ENCODE measurements at places on chromosomes 1 and 21. TPM values are rescaled to one million over a fixed set of nuclear protein-coding genes. Genes with fewer than 3 reads are reported as not detected.

The SSBP3 gene
- total RNA-seq, result 125 TPM

The LAMC2 gene
- total RNA-seq, result 2.8 TPM

The MIXL1 gene
- not detected for total RNA-seq

The SPATA46 gene
- not detected for total RNA-seq

The PRKAB2 gene
- 10.9 TPM for total RNA-seq

The BSDC1 gene
- 25.9 TPM for total RNA-seq

The FHAD1 gene
- total RNA-seq, result 1.1 TPM

The ANKRD35 gene
- 6.8 TPM for total RNA-seq

GRCh38 chr1:30325999-30326398 is 397.4 kb downstream of the MATN1 start:
- H3K27ac ChIP-seq, result no peak overlapping the region
- no peaks in the 10 kb centered on the region for H3K4me1 ChIP-seq
- H3K4me3 ChIP-seq, result no peak overlapping the region
- no peaks in the 10 kb centered on the region for H3K27me3 ChIP-seq

- no peaks in the 10 kb centered on the region for H3K4me1 ChIP-seq
- H3K4me3 ChIP-seq, result no peak overlapping the region
- H3K36me3 ChIP-seq, result no peaks in the 10 kb centered on the region
- no peak overlapping the region for H3K27ac ChIP-seq
- no peaks in the 10 kb centered on the region for H3K27me3 ChIP-seq
Measured at GRCh38 chr1:34057347-34058130, 107.5 kb downstream of the CSMD2 start.

GRCh38 chr1:172682812-172683211 is 23.9 kb downstream of the FASLG start:
- DNase-seq, result no peak
- H3K4me3 ChIP-seq, result no peak overlapping the region
- no peaks in the 10 kb centered on the region for H3K36me3 ChIP-seq
- no peaks in the 10 kb centered on the region for H3K4me1 ChIP-seq
- H3K27me3 ChIP-seq, result no peaks in the 10 kb centered on the region

GRCh38 chr1:111846842-111847241 is 91.1 kb downstream of the DDX20 start:
- no peaks in the 10 kb centered on the region for H3K36me3 ChIP-seq
- H3K4me3 ChIP-seq, result no peak overlapping the region
- no peak overlapping the region for H3K27ac ChIP-seq
- DNase-seq, result no peak

- no peak overlapping the region for H3K4me3 ChIP-seq
- H3K4me1 ChIP-seq, result no peaks in the 10 kb centered on the region
- peak; percentile 44 for DNase-seq
Measured at GRCh38 chr1:13808729-13809131, 108.7 kb downstream of the PRDM2 start.

DNA sequence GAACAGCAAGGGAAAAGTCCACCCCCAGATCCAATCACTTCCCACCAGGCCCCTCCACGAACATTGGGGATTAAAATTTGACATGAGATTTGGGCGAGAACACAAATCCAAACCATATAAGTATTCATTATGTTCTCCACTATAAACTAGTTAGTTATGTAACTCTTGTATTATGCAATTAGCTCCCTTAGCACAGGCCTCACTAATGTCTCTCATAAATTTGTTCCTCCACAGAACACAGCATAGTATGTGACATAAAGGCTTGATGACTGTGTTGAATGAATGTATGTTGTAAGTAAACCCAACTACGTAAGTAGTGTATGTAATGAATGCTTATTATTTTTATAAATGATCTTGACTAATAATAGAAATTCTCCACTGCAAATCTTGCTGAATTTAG is 223.3 kb upstream of the ZRANB2 start:
- no peaks in the 10 kb centered on the region for H3K4me1 ChIP-seq
- DNase-seq, result no peak
- H3K27ac ChIP-seq, result no peak overlapping the region

DNA sequence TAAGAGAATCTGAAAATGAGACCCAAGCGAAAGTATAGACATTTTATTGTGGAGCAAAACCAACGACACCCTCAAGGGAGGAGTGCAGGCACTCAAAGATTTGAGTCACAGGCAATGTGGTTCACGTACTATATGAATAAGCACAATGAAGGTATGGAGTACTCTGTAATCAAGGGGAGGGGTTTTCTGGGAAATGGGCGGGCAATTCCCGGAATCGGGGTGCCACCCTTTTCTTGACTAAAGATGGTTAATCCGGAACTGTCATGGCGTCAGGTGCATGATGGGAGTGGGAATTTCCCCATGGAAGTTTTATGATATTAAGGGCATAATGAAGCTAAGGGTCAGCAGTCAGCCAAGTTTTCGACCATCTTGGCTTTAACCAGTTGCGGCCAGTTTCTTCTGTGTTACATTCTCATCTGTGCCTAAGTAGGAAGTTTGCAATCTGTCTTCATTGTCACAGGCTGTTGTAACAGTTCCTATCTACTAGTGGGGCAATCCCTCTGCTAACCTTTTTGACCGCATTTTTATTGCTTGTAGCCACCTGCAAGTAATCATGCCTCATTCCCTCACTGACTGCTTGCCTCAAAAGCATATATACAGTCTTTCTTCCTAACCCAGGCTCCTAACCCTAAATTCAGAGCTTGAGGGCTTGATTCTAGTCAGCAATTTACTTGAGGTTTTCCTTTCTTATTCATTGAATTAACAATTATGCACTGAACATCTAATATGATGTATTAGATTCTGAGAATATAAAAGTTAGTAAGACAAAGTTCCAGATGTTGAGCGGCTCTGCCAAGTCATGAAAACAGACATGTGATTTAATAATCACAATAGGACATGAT is 775 bp upstream of the AIM2 start:
- no peaks in the 10 kb centered on the region for H3K27me3 ChIP-seq
- no peak overlapping the region for H3K27ac ChIP-seq
- DNase-seq, result no peak
- H3K4me1 ChIP-seq, result no peaks in the 10 kb centered on the region
- no peak overlapping the region for H3K4me3 ChIP-seq

GRCh38 chr21:37368541-37369279 is 2.1 kb downstream of the DYRK1A start:
- H3K4me1 ChIP-seq, result no peaks in the 10 kb centered on the region
- no peak for DNase-seq
- H3K27ac ChIP-seq, result peak overlapping the region; percentile 100

DNA sequence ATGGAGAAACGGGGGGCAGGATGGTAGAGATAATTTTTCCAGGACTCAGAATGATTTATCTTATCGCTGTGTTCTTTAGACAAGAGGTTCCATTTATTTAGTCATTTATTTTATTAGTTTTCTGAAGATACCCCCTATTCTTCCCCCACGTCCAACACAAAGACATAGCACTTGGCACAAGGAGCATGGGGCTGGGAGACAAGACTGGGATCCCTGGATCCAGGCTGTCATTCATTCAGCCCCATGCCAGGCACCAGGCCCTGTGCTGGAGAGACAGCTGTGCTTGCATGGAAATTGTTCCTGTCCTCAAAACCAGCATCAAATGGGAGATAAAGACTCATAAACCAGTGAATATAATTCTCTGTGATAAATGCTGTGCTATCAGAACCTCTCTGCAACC is 27.1 kb upstream of the PLXNA2 start:
- H3K36me3 ChIP-seq, result no peaks in the 10 kb centered on the region
- H3K4me1 ChIP-seq, result no peaks in the 10 kb centered on the region
- no peak overlapping the region for H3K27ac ChIP-seq
- H3K27me3 ChIP-seq, result no peaks in the 10 kb centered on the region

DNA sequence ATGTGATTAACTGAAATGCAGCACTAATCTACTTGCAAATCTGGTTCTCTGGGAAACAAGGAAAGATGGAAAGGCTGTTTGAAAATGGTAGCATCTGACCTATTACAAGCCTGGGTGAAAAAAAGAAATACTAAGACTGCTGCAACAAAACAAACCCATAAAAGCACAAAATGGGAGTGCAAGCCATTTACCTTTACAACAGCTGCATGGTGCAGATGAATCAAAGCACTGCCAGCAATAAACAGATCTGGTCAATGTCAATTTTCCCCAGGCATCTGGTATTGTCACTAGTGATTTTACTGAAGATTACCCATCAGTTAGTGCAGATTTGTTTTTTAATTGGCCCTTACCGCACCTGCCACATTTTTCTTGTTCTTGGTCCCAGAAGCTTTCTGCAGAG is 1341.7 kb downstream of the PLA2G4A start:
- H3K36me3 ChIP-seq, result no peaks in the 10 kb centered on the region
- no peak overlapping the region for H3K4me3 ChIP-seq
- DNase-seq, result no peak
- H3K4me1 ChIP-seq, result no peaks in the 10 kb centered on the region

DNA sequence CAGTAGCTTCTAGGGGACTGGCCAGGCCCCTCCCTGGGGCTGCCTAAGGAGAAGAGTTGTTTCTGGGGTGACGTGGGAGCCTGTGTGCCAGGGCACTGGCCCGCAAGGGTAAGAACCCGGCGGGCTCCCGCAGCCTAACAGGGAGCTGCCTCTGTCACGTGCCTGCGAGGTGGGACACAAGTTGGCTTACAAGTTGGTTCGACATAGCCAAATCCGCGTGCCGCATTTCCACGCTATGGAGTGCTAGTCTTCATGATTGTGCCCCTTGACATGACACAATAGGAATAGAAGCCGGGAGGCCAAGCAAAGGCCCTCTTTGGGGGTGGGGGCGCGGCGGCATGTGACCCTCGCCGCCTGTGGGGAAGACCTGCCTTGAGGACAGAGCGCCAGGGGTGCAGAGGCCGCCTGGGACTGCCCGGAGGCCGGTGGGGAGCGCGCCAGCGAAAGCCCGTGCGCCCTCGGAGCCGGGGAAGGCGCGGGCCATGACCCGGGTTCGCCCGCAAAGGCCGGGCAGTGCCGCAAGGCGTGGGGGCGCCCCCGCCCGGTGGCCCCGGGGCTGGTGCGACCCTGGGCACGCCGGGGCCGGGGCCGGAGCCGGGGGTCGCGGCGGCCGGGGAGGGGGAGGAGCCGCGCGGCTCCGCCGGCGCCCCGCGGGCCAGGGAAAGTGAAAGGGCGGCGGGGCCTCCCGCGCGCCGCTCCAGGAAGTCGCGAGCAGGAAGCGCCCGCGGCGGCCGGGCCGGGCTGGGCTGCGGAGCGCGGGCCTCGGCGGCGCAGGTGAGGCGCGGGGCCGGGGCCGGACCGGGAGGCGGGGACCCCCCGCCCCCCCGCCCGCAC is at the start of gene SLC37A1:
Gene SLC37A1 (plus strand): TSS at position 702 of the 834 bp plus-strand sequence. CDS start 4,603 bp downstream, outside the sequence.
- no peaks in the 10 kb centered on the region for H3K4me1 ChIP-seq
- no peaks in the 10 kb centered on the region for H3K36me3 ChIP-seq
- no peaks in the 10 kb centered on the region for H3K27me3 ChIP-seq
- no peak for DNase-seq

- no peaks in the 10 kb centered on the region for H3K36me3 ChIP-seq
- H3K27me3 ChIP-seq, result no peaks in the 10 kb centered on the region
- DNase-seq, result no peak
- peak overlapping the region; percentile 75 for H3K27ac ChIP-seq
- H3K4me1 ChIP-seq, result no peaks in the 10 kb centered on the region
- no peak overlapping the region for H3K4me3 ChIP-seq
Measured at GRCh38 chr1:88463401-88463985, 220.6 kb upstream of the PKN2 start.

- no peaks in the 10 kb centered on the region for H3K27me3 ChIP-seq
- no peak overlapping the region for H3K27ac ChIP-seq
- no peaks in the 10 kb centered on the region for H3K4me1 ChIP-seq
- H3K36me3 ChIP-seq, result no peaks in the 10 kb centered on the region
Measured at GRCh38 chr1:5709461-5709975, 282.7 kb downstream of the NPHP4 start.

DNA sequence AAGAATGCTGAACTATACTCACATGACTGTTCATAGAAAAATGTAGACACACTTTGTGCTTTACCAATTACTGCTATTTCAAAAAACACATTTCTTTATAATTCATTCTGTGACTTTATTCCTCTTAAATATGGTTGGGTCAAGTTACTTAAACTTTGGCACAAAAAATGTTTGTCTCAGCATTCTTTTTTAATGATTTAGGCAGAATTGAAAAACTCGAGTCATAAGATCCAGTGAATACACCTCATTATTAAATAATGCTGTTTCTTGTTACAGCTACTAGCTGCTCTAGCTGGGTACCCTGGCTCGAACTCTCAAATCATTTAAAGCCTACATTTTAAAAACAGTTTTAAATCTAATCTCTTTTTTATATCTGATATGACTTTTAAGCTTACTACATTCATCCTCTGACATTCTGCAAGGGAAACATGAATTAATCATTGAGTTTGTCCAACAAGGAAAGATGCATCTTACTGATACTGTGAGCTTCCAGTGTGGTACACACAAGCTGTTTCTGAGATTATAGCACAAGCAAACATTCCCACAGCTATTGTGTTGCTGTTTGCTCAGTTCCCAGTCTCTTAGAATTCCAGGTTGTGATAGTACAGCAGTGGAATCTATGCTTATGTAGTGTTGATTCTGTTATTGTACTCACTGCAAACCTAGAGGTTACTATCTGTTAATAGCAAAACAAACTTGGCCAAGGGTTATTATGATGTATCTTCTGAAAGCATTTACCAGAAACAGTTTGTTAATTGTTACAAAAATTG is 746.5 kb downstream of the USP25 start:
- H3K4me1 ChIP-seq, result peaks cover 4% of the 10 kb centered on the region
- H3K36me3 ChIP-seq, result no peaks in the 10 kb centered on the region
- DNase-seq, result no peak

DNA sequence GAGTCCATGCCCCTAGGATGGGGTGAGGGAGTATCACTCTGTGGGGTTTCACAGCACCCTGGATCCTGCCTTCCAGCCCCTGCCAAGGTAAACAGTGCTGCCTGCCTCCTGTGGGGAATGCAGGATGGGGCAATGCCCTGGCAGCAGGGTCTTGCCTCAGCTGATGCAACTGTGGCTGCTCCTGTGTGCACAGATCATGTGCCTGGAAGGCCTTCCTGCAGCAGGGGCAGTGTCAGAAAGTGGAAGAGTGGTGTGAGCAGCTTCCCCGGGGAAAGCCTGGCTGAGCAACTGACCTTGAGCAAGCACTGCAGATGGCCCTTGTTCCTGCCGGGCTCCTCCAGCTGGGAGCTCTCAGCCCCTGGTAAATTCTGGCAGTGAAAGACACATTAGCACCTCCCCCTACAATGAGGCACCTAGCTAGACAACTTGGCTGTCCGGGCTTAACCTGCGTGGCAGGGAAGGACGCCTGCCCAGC is 9.9 kb downstream of the TOR3A start:
- H3K4me1 ChIP-seq, result no peaks in the 10 kb centered on the region
- no peak overlapping the region for H3K27ac ChIP-seq
- H3K27me3 ChIP-seq, result no peaks in the 10 kb centered on the region
- no peak for DNase-seq
- no peaks in the 10 kb centered on the region for H3K36me3 ChIP-seq

GRCh38 chr1:228875741-228876140 is 140.5 kb downstream of the RHOU start:
- no peak overlapping the region for H3K27ac ChIP-seq
- no peaks in the 10 kb centered on the region for H3K4me1 ChIP-seq

DNA sequence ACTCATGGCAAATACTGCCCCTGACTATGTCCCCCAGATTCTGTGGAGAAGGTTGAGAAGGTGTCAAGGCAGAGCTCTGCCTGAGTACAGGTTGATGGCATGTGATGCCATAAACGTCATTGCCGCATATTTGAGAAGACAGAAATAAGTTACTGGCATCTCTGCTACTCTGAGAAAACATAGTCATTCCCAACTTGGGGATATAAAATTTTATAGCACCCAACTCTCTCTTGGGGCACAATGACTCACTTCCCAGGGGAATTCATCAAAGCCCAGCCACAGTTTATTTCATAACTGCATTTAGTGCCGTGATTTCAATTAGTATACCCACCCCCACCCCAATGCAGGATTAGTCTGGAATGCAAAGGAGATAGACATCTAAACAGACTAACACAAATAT is 101.9 kb upstream of the TNR start:
- no peaks in the 10 kb centered on the region for H3K27me3 ChIP-seq
- no peak overlapping the region for H3K27ac ChIP-seq
- no peak for DNase-seq
- H3K4me3 ChIP-seq, result no peak overlapping the region
- no peaks in the 10 kb centered on the region for H3K36me3 ChIP-seq
- no peaks in the 10 kb centered on the region for H3K4me1 ChIP-seq

All from uterus (tissue), 4 donors.